ENCODE measurements at places on chromosomes 3 and 15. TPM values are rescaled to one million over a fixed set of nuclear protein-coding genes. Genes with fewer than 3 reads are reported as not detected.

DNA sequence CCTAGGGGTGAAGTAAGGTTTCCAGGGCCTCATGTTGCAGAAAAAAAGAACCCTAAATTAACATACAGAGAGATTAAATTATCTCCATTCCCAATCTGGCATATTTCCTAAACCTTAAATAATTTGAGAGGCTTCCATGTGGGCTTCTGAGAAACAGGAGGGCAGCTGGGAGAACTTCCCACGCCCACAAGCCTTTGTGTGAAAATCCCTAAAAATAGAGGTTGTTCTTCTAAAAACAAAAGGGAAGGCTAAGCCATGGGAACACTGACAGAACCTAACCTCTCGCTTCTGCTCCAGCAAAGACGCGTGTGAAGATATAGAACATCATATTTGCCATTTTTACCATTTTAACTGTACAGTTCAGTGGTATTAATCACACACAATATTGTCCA, 812 bp upstream of the SLC12A8 start:
- no peak for DNase-seq

- peak; percentile 79 for DNase-seq
Observed at GRCh38 chr3:58237238-58237940, at the start of gene ABHD6. Gene ABHD6, plus strand, starts transcription at chr3:58237792. Its CDS starts 18,795 bp downstream, at chr3:58256587.

- no peak for DNase-seq
Observed at GRCh38 chr15:52042051-52042851, 23.2 kb downstream of the MAPK6 start.

- no peak for DNase-seq
Observed at GRCh38 chr15:40289140-40289775, 6.4 kb upstream of the ANKRD63 start.

DNA sequence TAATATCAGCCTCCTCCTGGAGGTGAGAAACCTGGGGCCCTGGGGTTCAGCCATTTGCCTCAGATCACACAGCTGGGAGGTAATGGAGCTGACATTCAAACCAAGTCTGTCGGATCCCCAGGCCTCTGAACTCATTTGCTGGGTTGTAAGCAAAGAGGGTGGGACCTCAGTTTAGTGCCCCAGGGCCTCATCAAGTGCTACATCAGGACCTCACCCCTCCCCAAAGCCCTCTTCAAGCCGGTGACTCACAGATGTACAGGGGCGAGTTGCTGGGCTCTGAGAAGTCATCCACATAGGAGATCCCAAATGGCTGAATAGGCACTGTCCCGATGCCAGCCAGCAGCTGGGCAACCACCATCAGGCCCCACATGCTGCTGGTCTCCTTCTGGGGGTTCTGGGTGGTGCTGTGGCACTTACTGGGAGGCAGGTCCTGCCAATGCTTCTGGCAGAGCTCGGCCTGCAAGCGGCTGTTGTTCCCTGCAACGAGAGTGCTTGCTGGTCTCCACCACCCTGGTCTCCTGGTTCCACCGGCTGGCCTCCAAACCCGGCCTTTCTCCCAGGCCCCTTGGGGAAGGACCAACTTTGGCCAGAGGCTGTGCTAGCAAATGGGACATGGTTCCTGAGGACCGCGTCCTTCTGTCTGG, 59.2 kb upstream of the RAB6B start:
- DNase-seq, result no peak

GRCh38 chr3:124663690-124664089, 66.6 kb upstream of the UMPS start:
- DNase-seq, result no peak

- DNase-seq, result no peak
Observed at GRCh38 chr3:45252826-45253225, 26.7 kb upstream of the TMEM158 start.

The DNASE1L3 gene
- 0.66 TPM for total RNA-seq

GRCh38 chr3:192991356-192991755, 73.7 kb upstream of the MB21D2 start:
- DNase-seq, result no peak

The VGLL3 gene
- 0.07 TPM for total RNA-seq

DNA sequence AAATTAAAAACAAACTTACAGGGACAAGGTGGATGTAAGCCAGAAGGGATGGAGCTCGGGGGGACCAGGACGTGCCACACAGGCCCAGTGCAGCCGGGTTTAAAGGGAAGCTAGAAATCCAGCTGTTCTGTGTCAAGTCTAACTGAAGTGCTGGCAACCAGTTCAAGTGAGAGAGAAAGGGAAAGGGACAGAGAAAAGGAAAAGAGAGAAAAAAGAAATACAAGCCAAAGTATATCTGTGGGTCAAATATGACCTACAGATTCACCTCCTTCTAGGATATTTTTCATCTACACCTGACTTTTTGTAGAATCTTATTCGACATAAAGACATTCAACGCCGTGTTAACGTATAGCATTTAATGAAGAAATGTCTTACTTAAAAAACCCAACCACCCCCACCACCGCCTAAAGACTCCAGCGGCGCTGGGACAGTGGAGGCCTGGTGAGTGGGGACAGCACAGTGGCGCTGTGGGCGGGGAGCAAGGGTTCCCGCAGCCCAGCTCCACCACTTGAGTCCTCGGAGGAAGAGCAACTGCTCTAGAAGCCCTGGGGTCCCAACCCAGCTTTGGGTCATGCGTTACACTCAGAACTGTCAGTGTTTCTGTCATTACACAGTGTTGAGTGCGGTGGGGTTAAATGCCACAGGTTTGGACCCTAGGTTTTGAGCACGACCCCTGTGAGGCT, 62.3 kb downstream of the CHSY1 start:
- no peak for DNase-seq

Measured in naive thymus-derived CD4-positive, alpha-beta T cell (primary cell).